GM19239 (cell line): ENCODE measurements at places on chromosomes 2 and 18.

DNA sequence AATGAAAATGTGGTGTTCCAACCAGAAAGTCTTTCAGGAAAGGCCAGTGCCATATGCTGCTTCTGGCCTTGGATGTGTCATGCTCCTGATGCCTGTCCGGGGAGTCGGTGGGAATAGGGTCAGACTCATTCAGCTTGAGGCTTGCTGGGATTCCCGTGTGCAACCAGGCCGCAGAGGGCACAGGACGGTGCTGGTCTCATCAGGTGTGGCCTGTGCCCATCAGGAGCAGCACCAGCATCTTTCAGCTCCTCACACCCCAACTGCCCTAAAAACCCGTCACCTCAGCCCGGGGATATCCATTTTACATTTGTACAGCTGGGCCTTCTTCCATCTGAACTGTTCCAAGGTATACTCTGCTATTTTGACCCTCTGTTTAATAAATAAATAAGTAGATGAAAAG is 13.3 kb upstream of the CNNM3 start:
- DNase-seq = no peak

- DNase-seq = no peak
Observed at GRCh38 chr2:237306083-237306786, 107.7 kb downstream of the COL6A3 start.

DNA sequence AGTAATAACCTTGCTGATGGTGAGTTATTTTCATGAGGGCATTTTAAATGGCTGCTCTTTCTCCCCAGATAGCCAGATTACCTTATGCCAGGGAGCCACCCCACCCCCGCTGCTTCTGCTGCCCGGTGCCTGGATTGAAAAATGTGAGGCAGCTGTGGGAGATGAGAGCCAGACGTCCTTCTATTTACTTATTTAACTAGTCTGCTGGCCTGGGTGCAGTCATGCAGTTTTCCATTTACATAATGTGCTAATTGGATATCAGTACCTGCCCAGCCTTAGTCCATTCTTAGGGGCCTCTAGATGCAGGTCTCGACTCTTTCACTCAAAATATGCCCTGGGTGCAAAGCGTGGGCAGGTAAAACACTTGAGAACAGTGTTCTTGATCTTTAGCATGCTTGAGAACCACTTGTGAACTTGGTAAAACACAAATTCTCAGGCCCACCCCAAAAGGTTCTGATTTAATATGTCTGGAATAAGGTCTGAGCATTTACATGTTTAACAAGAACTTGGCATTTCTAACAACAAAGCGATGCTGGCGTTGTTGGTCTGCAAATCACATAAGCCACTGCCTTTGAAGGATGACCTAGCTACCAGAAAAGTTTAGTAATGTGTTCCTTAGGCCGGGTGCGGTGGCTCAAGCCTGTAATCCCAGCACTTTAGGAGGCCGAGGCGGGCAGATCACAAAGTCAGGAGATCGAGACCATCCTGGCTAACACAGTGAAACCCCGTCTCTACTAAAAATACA is 154.3 kb downstream of the NRP2 start:
- no peak for DNase-seq

DNA sequence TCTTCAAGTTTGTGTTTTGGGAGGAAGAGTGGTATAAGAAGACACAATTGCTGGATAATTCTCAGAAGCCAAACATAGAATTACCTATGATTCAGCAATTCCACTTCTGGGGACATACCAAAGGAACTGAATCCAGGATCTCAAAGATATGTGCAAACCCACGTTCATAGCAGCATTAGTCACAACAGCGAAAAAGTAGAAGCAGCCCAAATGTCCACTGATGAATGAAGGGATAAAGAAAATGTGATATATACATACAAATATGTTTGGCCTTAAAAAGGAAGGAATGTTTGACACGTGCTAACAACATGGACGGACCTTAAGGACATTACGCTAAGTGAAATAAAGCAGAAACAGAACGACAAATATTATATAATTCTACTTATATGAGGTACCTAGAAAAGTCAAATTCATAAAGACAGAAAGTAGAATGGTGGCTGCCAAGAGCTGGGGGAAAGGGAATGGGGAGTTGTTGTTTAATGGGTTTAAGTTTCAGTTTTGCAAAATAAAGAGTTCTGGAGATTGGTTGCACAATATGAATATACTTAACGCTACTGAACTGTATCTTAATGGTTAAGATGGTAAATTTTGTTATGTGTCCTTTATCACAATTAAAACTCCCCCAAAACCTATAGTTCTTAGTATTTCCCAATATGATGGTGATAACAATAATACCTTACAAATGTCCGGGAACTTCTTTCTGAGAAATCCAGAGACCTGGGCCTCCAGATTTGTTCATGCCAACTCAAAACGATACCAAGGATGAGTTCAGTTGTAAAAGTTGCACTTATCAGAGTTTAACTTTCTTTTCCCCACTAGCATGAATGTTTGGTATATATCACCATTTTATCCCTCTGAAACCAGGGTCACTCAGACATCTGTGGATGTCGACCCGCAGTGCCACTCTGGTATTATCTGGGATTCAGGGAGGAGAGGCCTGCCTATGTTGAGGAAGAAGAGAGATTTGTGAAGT is 33.7 kb upstream of the WIPF1 start:
- no peak for DNase-seq

DNA sequence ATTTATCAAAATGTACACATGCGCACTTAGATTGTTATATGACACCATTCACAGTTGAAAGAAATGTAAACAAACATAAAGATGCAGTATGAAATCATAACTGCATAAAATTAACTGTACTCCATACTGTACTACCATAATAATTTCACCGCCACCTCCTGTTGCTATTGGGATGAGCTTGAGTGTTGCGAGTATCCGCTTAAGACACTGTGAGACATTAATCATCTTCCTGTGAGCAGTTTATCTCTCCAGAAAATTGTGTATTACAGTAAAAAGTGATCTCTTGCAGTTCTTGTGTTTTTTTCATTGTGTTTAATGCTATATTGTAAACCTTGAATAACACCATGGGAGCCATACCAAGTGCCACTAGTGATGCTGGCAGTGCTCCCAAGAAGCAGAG is 46.1 kb downstream of the OLA1 start:
- DNase-seq = no peak

DNA sequence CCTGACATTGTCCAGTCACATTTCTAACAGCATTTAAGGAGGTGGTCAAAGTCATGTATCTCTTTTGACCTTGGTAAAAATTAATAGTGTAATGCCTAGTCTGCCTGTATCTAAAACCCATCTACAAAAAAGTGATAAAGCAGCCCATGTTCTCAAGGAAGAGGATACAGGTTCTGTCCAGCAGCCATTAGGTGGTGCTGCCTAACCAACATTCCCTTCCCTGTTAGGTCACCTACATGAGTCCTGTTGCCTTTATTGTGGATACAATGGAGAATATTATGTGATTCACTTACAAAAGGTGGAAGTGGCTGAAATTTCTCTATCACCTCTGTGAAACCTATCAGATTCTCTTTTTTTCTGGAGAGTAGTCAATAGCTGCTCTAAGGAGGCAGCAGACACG is 52.5 kb downstream of the AQP4 start:
- peak; percentile 7 for DNase-seq

GRCh38 chr18:10661317-10661716 is 135.5 kb downstream of the NAPG start:
- no peak for DNase-seq

- no peak for DNase-seq
Observed at GRCh38 chr18:34709104-34709503, 994 bp upstream of the DTNA start.

DNA sequence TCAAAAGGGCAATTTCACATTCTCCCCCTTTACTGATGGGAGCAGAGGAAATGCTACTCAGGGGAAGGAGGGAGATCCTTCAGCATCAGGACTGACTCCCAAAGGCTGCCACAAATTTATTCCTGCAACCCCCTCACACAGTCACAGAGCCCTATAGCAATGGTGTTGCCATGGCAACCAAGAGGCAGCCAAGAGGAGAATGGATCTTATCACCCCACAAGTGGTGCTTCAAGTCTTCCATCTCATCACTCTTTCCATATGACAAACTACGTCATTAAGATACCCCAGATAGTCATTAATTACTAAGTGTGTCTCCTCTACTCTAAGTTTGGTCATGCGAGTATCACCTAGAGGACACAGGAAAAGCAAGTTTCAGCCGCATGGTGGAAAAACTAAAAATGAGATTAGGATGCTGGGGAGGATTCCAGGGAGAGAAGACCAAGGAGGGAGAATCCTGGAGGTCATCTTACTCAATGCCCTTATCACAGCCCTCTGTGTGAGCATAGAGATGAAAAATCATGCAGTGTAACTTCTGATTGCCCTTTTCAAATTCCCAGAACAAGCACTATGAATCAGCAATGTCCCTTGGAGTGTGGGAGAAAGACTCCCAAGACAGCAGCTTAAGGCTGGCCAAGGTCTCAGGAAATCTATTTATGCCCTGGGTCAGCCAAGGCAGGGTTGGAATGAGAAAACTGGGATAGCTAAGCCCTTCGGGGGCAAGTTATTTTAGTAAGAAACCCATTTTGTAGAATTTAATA is 885.7 kb upstream of the KLHL29 start:
- DNase-seq = no peak

- DNase-seq = no peak
Observed at GRCh38 chr2:191374366-191374765, 129.2 kb downstream of the MYO1B start.

- DNase-seq = no peak
Observed at GRCh38 chr2:45442026-45442425, 169.0 kb downstream of the SRBD1 start.

DNA sequence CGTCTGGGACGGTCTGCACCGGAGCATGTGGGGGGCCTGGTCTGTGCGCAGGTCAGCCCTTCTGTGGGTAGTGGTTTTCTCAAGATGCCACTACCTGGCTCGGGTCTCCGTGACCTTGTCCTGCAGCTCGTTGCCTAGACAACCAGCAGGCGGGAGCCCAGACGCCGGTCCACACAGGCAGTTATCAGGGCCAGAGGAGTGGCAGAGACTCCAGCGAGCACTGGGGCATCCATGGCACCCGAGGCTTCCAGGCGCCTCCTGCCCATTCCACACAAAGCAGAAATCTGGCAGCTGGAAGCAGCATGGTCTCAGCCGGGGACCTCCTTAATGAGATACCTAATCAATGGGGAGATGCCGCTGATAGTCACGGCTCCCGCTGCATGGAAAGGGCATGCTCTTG is 156.1 kb downstream of the FAM210A start:
- DNase-seq = no peak

DNA sequence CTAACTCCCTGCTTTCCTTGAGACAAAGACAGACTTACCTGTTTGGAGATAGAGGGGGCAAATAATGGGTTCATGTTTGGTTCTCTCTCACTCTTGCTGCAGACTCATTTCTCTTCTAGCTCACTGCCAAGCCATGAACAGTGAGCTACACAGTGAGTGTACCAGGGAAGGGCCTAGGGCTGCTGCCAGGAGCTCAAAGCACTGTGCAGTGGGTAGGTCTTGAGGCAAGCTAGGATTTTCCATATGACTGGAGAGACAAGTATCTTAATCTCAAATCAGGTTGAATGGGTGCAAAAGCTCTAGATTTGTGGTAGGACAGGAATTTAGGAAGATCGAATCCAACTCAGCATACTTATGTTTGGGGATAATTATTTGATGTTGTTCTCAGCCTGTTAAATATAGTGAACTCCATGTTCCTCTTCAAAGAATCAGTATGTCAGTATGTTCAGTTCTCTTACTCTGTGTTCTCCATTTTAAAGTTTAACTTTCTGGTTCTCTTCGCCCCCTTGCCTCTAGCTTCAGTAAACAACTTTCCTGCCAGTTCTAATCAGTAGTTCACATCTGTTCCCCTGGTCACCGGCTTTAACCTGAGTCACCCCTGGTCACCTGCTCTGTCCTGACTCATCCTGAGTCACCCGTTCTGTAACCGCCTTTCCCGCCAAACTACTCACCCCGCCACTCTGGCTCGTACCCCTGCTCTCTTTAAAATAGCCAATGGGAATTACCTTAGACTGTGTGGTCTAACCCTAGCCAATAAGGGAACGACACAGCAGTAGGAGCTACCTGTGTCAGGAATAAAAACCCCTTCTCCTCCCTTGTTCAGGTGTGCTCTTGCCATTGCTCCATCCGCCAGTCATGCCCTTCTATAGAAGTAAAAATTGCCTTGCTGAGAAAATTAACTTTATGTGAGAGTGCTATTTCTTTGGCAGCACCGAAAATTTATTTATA is 21.9 kb downstream of the SLC25A52 start:
- no peak for DNase-seq

- no peak for DNase-seq
Observed at GRCh38 chr18:50590593-50590992, 30.7 kb downstream of the MAPK4 start.

DNA sequence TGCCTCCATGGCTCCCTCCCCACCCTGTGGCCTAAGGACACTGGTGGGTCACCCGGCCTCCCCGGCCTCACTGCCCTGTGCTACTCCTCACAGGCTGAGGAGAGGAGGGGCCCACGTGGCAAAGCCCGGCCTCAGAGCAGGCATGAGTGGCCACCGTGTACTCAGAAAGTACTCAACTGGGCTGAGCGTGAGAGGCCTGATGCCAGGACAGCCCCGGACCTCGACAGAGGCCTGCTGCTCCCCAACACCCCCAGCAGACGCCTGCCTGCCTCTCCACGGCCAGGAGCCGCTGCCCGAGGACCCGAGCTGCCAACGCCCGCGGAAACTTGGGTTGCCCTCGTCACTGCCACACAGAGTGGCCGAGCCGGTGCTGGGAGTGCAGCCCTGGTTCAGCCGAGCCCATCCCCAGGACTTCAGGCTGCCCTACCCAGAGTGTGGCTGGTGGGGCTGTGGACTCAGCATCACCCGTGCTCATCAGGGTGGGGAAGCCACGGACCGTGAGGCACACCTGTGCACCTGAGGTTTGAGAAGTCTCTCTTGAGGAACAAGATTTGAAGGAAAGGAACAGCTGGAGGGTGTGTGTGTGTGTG is 59.3 kb downstream of the CENPO start:
- no peak for DNase-seq

GRCh38 chr2:136019306-136019705 is 33.9 kb upstream of the DARS1 start:
- DNase-seq = no peak

GRCh38 chr2:157572725-157573124 is 55.9 kb downstream of the ACVR1C start:
- DNase-seq = peak; percentile 15

GRCh38 chr2:171253279-171253678 is 92.6 kb upstream of the TLK1 start:
- no peak for DNase-seq
